ENCODE measurements at places on chromosomes 5 and 9. TPM values are rescaled to one million over a fixed set of nuclear protein-coding genes. Genes with fewer than 3 reads are reported as not detected.

DNA sequence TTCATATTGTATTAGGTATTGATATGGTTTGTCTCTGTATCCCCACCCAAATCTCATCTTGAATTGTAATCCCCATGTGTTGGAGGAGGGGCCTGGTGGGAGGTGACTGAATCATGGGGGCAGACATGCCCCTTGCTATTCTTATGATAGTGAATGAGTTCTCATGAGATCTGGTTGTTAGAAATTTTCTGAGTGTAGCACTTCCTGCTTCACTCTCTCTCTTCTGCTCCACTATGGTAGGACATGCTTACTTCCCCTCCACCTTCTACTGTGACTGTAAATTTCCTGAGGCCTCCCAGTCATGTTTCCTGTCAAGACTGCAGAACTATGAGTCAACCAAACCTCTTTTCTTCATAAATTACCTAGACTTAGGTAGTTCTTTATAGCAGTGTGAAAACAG, 187.4 kb upstream of the SLC24A2 start:
- no peaks in the 10 kb centered on the region for H3K4me1 ChIP-seq
- DNase-seq: no peak
- no peak overlapping the region for H3K27ac ChIP-seq
- no peaks in the 10 kb centered on the region for H3K27me3 ChIP-seq

GRCh38 chr5:40441733-40442132, 238.0 kb upstream of the PTGER4 start:
- H3K27me3 ChIP-seq: no peaks in the 10 kb centered on the region
- no peak overlapping the region for H3K4me3 ChIP-seq
- no peaks in the 10 kb centered on the region for H3K36me3 ChIP-seq
- H3K27ac ChIP-seq: no peak overlapping the region
- H3K4me1 ChIP-seq: no peaks in the 10 kb centered on the region
- DNase-seq: peak; percentile 9

- peaks cover 7% of the 10 kb centered on the region for H3K4me1 ChIP-seq
- H3K36me3 ChIP-seq: no peaks in the 10 kb centered on the region
- no peaks in the 10 kb centered on the region for H3K27me3 ChIP-seq
- H3K27ac ChIP-seq: no peak overlapping the region
- no peak overlapping the region for H3K4me3 ChIP-seq
Observed at GRCh38 chr9:93464876-93465275, 11.5 kb upstream of the FAM120AOS start.

DNA sequence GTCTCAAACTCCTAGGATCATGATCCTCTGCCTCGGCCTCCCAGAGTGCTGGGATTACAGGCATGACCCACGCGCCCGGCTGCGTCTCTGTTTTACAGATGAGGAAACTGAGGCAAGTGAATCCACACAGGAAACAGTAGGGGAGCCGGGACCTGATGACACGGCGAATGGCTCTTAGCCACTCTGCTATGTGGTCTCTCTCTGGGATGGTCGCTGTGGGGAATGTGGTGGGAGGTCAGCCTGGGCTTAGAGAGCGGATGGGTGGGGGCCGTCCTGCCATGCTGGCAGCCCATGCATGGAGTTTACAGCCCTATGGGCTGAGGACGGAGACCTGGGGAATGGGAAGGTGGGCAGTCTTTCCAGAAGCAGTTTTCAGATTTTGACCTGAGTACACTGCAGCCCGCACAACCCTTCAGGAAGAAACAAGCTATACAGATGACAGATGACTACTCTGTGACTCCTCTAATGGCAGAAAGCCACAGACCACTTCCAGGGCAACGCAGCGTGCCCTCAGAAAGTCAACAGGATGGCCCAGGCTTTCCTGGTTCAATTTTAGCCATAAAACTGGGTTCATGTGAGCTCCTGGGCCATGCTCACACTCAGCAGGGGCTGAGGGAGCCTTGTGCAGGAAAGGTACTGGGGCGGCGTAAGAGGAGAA, 136.1 kb upstream of the RAPGEF1 start:
- H3K27ac ChIP-seq: no peak overlapping the region
- peaks cover 2% of the 10 kb centered on the region for H3K4me1 ChIP-seq
- no peaks in the 10 kb centered on the region for H3K27me3 ChIP-seq
- no peak overlapping the region for H3K4me3 ChIP-seq
- no peaks in the 10 kb centered on the region for H3K36me3 ChIP-seq
- DNase-seq: no peak

DNA sequence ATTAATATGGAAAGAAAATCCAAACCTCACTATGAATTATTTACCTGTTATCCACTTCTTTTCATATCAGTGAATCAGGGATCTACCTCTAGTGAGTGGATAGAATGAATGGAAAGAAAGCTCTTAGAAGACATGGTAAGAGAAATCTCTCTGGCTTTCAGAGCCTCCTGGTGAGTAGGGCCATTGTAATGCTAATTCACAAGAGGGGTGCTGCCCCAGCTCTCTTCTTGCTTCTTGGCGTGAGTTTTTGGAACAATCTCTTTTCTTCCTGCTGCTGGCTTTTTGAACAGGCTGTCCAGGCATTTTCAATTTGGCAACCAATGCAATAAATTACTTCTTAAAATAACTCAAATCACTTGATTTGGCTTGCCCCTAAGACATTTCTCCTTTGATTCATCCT, 49.9 kb upstream of the KCNN2 start:
- DNase-seq: no peak
- no peaks in the 10 kb centered on the region for H3K36me3 ChIP-seq
- H3K27me3 ChIP-seq: no peaks in the 10 kb centered on the region
- H3K27ac ChIP-seq: no peak overlapping the region

DNA sequence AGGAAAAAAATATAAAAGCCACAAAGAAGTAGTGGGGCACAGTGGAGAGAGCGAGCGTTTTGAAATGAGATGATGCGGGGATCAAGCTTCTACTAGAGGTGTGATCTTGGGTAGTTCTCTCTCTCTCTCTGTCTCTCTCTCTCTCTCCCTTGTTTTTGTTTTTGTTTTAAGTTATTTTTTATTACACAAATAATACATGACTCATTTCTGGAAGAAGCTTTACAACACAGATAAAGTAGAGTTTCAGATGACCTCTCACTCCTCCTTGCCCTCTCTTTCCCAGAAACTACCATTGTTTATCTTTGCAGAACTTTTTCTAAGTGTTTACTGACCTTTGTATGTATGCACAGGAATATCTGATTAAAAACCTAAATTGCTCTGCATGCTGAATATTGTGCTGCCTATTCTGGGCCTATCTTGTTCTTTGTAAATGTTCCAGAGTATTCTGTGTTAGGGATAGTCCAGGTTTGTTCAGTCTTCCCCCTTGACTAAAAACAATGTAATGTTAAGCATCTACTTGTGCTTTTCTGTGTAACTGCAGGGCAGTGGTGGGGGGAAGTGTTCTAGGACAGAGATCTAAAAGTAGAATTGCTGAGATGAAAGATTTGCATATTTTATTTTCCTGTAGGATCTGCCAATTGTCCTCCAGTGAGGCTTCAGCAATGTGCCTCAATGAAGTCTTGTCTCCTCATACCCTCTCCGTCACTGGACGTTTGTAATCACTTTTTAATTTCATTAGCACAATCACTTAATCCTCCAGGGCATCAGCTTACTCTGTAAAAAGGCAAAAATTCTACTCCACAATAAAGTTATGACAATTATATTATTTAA, 52.0 kb downstream of the FYB1 start:
- H3K27me3 ChIP-seq: no peaks in the 10 kb centered on the region
- H3K4me1 ChIP-seq: peaks cover 23% of the 10 kb centered on the region
- DNase-seq: no peak
- no peaks in the 10 kb centered on the region for H3K36me3 ChIP-seq
- no peak overlapping the region for H3K4me3 ChIP-seq

GRCh38 chr5:161507591-161507990, 38.9 kb downstream of the GABRB2 start:
- H3K4me1 ChIP-seq: no peaks in the 10 kb centered on the region
- no peak overlapping the region for H3K27ac ChIP-seq
- DNase-seq: no peak
- H3K4me3 ChIP-seq: no peak overlapping the region
- no peaks in the 10 kb centered on the region for H3K36me3 ChIP-seq

GRCh38 chr5:181241393-181241975, 2.2 kb downstream of the RACK1 start:
- peaks cover 20% of the 10 kb centered on the region for H3K36me3 ChIP-seq
- no peak for DNase-seq
- peaks cover 54% of the 10 kb centered on the region for H3K4me1 ChIP-seq
- no peaks in the 10 kb centered on the region for H3K27me3 ChIP-seq

DNA sequence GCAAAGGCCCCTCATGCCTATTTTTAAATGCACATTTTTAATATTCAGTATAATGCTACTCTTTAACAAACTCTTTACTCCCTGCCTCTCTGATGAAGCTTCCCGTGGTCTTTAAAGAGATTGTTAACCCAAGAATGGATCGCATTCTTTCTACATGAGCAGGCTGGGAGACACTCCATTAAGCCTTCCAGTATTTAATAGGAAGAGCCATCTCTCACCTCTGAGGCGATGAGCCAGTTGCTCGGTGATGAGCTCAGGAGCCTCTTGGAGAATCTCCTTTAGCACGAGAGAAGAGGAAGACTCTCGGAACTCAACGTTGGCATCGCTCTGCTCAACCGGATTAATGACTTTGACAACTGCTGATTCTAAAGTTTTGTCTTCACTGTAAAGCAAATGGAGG, 59.6 kb downstream of the PRUNE2 start:
- H3K27me3 ChIP-seq: no peaks in the 10 kb centered on the region
- no peak overlapping the region for H3K27ac ChIP-seq
- no peaks in the 10 kb centered on the region for H3K36me3 ChIP-seq
- DNase-seq: no peak
- no peak overlapping the region for H3K4me3 ChIP-seq

DNA sequence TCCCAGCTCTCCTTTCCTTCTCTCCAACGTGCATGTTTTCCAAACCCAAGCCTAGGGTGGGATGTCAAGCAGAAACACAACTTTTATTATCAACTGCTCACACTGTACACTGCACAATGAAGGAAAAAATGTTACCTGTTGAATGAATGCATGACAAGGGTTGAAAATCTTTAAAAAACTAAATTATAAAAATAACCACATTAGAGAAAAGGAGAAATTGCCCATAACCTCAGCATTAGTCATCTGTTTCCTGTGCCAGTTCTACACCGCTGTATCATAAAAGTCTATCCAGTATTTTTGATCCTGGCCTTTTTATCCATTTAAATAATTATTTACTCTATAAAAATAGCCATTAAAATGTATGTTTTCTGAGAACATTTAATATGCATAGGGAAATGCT, 101.1 kb downstream of the APBA1 start:
- no peak overlapping the region for H3K27ac ChIP-seq
- H3K27me3 ChIP-seq: no peaks in the 10 kb centered on the region
- H3K36me3 ChIP-seq: no peaks in the 10 kb centered on the region
- no peak for DNase-seq

DNA sequence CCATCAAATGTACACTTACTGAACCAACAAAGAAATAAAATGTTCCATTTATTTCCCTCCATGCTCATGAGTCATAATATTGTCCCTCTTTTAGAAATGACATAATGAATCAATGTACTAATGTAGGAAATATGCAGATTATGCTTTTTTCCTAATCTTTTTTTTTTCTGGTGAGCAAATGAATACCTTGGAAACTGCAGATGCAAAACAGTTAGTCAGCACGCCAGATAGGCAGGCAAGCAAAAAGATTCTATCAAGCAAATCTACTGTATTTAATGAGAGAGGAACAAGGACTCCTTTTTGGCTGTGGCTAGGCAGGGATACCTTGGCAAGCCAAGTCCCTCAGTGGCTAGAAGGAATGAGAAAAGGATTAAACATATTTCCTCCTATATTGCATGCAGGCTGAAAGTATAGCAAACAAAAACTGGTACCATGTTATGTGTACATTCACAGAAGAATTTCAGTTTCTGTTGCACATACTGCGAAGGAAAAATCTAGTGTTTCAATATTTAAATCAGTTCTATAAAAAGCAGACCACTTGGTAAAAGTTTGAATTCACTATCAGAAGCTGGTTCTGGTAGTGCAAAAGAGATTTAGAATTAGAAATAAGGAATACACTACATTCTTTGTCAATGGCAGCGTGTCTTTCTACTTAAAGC, 605.4 kb downstream of the TLE1 start:
- no peak overlapping the region for H3K4me3 ChIP-seq
- DNase-seq: no peak

GRCh38 chr5:93054424-93055163, 526.4 kb downstream of the NR2F1-AS1 start:
- H3K4me3 ChIP-seq: no peak overlapping the region
- no peaks in the 10 kb centered on the region for H3K4me1 ChIP-seq
- no peak overlapping the region for H3K27ac ChIP-seq
- H3K36me3 ChIP-seq: no peaks in the 10 kb centered on the region
- DNase-seq: no peak

ACSL6 gene
- 0.26 TPM for polyA plus RNA-seq

RETREG1 gene
- 253 TPM for polyA plus RNA-seq

FAM81B gene
- 0.12 TPM for polyA plus RNA-seq

MCIDAS gene
- not detected for polyA plus RNA-seq

PTGDS gene
- polyA plus RNA-seq: 3,711 TPM

PDE6A gene
- not detected for polyA plus RNA-seq

IL4 gene
- polyA plus RNA-seq: not detected

PHF24 gene
- 0.09 TPM for polyA plus RNA-seq

PCSK5 gene
- polyA plus RNA-seq: 1.8 TPM

CYLC2 gene
- polyA plus RNA-seq: not detected

PCDHGB5 gene
- 3.8 TPM for polyA plus RNA-seq
